ENCODE measurements at places on chromosomes 4 and X. TPM values are rescaled to one million over a fixed set of nuclear protein-coding genes. Genes with fewer than 3 reads are reported as not detected.

DNA sequence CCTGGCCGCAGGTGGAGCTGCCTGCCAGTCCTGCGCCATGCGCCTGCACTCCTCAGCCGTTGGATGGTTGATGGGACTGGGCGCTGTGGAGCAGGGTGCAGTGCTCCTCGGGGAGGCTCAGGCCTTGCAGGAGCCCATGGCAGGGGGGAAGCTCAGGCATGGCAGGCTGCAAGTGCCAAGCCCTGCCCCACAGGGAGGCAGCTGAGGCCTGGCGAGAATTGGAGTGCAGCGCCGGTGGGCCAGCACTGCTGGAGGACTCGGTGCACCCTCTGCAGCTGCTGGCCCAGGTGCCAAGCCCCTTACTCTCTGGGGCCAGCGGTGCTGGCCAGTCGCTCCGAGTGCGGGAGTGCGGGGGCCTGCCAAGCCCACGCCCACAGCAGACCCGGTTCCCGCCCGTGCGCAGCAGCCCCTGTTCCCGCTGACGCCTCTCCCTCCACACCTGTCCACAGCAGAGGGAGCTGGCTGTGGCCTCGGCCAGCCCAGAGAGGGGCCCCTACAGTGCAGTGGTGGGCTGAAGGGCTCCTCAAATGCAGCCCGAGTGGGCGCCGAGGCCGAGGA, 275.9 kb upstream of the FRG1 start:
- no peak for DNase-seq

The SFRP2 gene
- total RNA-seq, result not detected

DNA sequence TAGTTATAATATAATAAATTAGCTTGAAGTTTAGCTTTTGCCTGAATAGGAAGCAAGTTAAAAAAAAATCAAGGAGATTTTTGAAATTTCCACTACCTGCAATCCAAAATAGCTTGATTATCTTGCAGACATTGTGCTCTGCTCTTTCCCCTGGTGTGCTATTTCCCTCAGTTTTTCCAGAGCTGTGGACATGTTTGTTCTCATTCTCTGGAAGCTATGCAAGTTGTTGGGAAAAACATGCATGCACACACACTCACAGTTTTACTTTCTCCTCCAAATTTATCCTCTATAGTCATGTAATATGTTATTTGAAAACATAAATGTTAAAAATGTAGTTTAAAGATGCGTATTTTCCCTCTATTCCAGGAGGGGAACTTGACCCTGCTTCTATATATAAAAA, 225.8 kb upstream of the ARSJ start:
- DNase-seq, result no peak

GRCh38 chr4:154186888-154187287, 304.7 kb downstream of the DCHS2 start:
- no peak for DNase-seq

DNA sequence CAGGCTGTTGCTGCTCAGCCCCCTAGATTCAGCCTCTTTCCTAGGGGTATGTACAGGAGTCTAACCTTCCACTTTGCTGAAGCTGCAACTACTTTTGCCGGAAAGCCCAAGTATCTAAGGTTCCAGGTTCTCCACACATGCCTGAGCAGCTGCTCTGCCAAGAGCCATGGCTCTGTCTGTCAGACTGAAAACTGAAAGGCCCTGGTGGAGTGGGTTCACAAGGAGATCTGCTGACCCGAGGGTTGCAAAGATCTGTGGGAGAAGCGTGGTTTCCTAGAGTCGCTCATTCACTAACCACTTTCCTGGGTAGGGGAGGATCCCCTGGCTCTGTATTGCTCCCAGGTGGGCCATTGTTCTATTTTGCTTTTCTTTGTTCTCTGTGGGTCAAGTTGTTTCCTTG, 6.0 kb upstream of the PNMA6F start:
- DNase-seq, result no peak

DNA sequence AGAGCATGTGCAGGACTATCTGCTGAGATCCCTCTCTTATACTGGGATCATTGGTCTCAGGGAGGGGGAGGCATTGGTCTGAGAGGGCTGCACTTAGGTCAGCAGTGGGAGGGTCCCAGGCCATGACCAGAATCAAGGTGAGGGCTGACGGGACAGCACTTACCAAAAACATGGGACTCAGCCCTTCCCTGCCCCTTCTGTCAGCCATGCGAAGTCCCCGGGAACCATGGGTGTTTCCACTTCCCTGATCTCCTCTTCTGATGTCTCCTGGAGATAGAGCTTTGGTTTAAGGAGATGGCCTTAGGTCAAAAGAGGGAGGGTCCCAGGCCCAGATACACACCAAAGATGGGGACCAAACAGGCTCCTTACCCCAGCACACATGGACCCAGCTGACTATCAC, 12.9 kb upstream of the HSFX1 start:
- DNase-seq, result no peak

- no peak for DNase-seq
These were observed 109.2 kb downstream of the DCTD start for GRCh38 chr4:182807767-182808548.

Data from LHCN-M2 (cell line).